DMS53 (cell line): ENCODE measurements at places on chromosomes 7 and 10.

DNA sequence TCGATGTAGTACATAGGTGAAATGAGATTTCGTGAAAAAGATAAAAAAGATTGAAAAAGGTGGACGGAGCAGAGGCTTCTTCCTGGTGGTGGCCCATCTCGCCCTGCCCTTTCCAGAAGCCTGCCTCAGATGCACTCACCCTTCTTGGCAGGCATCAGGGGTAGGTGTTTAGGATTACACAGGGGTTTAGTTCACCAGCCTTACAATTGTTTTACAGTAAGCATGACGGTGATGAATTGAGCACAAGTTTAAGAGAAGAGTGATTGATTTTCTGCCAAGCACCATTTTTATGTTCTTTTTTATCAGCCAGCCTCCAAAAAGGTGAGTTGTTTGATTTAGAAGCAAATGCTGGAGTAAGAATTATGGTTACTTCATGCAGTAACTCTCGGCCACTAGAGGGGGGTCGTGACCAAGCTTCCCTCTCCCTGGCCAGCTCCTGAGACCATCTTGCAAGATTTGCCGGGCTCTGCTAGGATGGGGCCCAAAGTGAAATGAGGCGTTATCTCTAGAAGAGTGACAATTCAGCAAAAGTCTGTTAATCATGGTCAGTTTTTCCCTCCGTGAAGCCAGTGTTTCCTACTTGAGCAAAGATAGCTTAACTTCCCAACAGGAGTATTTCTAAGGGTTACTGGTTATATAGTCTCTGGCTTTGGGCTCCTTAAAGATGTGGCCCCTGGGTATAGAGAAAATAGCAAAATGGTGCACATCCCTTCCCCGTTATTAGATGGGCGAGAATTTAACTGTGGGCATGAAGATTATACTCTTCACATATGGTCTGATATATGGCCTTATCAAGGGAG, 228.8 kb downstream of the BMPER start:
- DNase-seq: peak; percentile 83

GRCh38 chr10:120597902-120598301, 140.9 kb downstream of the PLPP4 start:
- DNase-seq: no peak

- no peak for DNase-seq
Measured at GRCh38 chr10:51767103-51767763, 67.8 kb upstream of the CSTF2T start.

GRCh38 chr10:104819731-104820130, 178.6 kb downstream of the SORCS3 start:
- no peak for DNase-seq

DNA sequence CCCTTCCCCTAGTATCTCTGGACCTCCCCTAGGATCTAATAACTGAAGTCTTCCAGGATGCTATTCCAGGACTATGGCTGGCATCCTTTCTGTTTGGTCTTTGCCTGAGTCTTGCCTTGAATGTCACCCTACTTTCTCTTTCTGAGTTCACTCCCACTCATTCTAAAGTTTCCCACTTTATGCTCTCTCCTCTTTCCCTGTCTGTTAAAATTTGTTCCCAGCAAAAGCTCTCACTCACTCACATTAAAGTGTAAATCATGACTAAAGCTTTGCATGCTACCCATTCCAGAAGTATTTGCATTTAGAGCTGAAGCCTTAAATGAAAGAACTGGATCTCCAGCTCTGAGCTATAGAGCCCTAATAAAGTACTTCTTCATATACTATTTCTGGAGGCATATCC, 42.1 kb upstream of the RAPGEF5 start:
- no peak for DNase-seq
